ENCODE measurements at places on chromosomes 13 and 19.
A peak's percentile ranks its signal among the peaks of the same experiment; 100 is the strongest.

- DNase-seq, result peak; percentile 11
Observed at GRCh38 chr13:101654883-101655282, 202.4 kb downstream of the ITGBL1 start.

DNA sequence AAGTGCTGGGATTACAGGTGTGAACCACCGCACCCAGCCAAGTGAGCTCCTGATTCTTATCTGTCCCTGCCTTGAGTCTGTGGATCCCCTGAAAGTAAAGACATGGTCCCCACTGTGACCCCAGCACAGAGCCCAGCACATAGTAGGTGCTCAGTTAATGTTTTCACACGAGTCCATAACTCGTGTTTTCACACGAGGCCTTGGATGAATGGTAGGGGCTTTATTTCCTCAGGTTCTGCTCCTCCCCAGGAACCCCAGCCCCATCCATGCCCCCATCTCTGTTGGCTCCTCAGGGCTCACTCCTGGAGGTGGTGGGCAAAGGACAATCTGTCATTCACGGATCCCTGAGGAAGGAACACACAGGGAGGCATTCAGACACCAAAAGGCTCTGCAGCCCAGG lies 23.6 kb upstream of the PDE4C start:
- DNase-seq, result no peak

DNA sequence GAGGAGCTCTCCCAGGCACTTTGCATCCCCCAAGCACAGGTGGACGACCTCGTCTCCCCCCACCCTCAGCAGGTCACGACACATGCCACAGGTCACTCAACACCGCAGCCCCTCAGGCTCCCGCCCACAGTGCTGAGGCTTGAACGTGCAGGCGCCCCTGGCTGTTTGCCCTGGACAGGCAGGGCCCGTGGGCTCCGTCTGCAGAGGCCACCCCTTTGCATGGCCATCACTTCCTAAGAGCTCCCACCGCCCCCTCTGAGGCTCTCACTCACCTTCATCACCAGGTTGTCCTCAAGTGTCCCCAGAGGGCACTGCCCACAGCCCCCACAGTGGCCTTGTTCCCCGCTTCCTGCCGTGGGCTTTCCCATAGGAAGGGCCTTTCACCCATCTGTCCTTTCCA lies 132.1 kb upstream of the MCF2L start:
- DNase-seq, result no peak

DNA sequence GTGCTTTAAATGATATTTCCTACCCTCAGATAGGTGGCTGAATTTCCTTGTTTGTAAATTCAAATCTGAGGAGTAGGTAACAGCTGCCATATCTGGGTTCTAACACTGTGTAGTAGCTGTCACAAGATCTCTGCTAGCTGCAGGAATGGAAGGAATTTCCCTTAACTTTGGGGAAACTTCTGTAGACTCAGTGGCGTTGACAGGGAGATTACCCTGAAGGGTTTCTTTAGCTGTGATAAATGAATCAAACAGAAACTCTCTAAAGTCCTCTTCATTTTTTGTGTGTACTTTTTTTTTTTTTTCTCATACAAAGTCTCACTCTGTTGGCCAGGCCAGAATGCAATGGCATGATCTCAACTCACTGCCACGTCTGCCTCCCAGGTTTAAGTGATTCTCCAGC lies 5.3 kb upstream of the EPSTI1 start:
- no peak for DNase-seq

- DNase-seq, result no peak
Observed at GRCh38 chr19:16911046-16911445, 22.2 kb downstream of the F2RL3 start.

DNA sequence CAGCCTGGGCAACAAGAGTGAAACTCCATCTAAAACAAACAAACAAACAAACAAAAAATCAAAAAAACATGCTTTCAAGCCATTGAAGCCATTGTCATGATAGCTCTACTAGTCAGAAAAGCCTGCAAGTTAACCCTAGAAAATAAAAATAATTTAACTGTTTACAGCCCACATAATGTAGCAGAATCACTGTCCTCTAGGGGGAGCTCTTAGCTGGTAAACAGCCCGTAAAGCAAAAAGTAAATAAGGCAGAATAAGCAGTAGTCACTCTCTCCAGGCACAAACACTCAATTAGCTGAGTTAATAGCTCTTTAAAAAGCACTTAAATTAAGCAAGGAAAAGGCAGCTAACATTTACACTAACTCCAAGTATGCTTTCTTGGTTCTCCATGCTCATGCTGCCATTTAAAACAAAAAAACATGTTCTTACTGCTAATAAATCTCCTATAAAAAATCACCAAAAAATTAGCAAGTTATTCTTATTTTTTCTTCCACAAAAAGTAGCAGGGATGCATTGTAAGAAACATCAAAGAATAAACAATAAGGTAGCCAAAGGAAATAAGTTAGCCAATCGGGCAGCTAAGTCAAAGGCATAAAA lies 11.3 kb downstream of the LILRB4 start:
- DNase-seq, result peak; percentile 5

GRCh38 chr13:84741253-84741652 lies 859.0 kb upstream of the SLITRK1 start:
- no peak for DNase-seq

DNA sequence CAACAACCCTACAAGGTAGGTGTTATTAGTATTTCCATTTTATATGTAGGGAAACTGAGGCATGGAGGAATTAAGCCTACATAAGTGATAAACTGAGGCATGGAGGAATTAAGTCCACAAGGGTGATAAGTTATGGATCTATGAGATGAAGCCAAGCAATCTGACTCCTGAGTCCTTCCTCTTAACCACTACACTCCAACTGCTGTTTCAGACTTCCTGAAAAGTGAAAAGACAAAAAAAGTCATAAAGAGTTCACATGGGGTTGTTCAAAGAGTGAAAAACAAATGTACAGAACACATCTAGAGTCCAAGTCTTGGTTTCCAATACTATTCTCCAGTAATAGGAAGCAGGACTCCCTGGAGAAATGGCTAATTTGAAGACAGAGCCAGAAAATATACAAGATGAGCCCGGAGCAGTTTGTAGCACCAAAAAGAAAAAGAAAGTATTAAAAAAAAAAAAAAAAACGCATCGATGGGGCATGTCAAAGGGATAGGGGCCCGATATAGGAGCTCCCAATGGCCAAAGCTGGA lies 12.1 kb downstream of the CRYL1 start:
- DNase-seq, result no peak

DNA sequence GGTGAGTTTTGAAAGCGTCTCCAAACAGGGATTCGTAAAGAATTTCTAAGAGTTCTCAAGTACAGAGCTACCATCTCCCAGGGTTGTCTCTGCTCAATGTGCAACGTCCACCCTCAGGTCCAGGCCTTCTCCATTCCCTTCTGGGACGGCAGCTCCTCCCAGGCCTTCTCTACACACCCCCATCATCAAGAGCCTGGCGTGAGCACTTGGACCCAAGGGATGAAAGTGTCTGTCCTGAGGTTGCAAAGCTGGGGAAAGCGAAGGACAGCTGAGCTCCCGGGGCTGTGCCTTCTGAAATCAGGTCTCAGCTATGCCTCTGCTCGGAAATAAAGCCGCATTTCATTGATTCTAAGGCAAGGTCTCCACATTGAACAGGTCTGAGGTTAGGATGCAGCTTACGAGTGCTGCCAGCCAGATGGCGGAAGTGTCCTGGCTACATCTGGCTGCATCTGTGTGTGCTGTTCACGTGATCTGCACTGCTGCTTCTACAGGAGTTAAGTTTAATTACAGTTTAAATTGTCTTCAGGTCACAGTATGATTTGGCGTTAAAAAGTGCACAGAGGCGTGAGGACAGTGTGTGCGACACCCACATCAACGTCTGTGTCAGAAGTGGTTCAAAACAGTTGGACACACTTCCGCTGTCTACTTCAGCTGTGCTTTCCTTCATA lies 27.0 kb upstream of the MIER2 start:
- no peak for DNase-seq

DNA sequence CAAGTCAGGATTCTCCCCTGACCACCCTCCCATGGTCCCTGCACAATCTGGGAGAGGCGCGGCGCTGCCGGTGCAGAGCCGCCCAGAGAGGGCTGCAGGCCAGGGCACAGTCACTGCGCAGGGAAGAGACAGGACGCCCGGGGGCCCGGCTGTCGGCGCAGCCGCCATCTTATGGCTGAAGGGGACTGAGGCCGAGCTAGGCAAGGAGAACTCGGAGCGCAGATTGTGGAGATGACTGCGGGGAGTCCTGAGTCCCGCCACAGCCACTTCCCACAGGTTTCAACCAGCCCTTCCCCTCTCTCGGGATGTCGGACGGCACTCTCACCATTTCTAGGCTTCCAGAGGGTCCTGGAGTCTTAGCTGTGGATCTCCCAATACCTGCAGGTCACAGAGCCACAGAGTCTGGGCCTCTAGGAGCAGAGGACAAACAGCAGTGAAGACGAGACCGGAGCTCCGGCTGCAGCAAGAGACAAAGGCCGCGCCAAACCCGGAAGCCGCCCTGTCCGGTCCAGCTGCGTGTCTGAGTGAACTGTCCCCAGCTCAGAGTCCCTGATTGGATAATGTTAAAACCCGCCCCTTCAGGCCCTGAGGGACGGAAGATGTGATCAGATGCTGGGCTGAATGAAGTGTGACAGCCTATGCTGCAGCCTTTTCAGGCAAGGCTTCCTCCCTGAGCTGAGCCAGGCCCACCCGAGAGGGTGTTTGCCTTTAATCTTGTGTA lies at the start of gene ZNF708:
TSS of gene ZNF708 (minus strand) at position 526 of the 721 bp plus-strand sequence. CDS start at position 328, 198 bp downstream.
- peak; percentile 93 for DNase-seq

GRCh38 chr13:92137520-92137919 lies 739.1 kb downstream of the GPC5 start:
- no peak for DNase-seq

DNA sequence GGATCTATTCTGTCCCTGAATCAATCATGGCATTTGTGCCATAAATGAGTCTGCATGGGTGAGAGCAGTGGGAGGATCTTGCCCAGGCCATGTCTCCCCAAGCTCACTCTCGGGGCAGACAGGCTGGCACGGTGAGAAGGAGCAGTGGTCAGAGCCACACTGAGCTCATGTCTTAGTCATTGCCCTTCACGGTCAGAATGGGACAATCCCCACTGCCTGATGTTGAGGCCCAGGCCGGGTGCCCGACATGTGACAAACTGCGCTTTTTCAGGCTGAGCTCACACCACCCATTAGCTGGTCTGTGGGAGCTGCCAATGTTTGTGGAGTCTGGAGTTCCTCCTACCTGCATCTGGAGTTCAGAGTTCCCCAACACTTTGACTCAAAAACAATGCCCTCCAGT lies 481.9 kb downstream of the COG6 start:
- DNase-seq, result no peak

- no peak for DNase-seq
Observed at GRCh38 chr13:98328511-98328910, 151.4 kb upstream of the RNF113B start.

DNA sequence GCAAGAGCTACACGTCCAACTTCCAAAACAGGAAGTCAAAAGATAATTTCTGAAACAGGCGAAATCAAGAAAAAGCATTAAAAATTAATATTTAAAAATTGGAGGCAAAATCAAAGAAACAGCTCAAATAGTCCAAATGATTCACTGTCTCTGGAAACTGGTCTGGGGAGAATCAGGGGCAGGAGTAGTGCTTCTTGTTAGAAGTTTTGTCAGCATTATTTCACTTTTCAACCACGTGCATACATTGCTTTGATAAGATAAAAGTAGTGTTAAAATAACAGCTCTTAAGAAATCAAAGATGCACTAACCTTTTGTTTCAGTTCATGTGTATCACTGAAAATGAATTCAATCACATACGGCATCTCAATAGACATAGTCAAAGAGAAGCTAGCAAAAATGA lies 53.8 kb downstream of the PARP4 start:
- DNase-seq, result no peak

DNA sequence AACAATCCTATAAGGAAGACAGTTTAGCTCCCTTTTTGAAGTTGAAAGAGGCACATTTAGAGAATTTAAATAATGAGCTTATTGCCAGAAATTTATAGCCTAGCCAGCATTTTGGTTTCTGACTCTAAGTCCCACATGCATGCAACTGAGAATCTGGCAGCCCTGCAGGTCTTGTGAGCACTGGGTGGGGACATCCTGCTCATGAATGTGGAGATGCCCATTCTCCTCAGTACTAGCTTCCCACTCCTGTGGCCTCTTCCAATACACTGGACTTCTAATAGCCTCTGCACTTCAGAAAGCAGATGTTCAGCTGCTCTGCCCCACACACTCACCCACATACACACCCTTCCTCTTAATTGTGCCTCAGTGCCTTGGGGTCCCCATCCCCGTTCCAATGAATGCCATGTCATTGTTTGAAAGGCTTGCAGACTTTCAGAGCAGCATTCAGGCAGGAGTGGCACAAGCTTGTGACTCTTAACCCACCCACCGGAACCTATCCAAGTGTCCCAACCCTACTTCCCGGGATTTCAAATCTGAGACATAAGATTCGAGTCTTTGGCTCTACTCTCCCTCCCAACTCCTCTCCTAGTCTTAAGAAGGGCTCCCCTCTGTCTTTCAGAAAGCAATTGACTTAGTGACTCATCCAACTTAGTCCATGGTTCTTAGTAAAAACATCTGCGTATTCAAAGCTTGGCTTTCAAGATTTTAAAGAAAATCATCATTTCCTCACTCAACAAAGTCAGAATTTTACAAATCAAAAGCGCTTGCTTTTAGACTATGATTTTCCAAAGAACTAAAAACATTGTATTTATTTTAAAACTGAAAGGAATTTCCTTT lies 80.0 kb upstream of the FREM2 start:
- no peak for DNase-seq

- DNase-seq, result no peak
Observed at GRCh38 chr13:77729502-77730221, 32.2 kb downstream of the SLAIN1 start.

All from AG08395 (cell line).